Kidney (tissue), 22 donors: ENCODE measurements at places on chromosomes 16 and 17.

DNA sequence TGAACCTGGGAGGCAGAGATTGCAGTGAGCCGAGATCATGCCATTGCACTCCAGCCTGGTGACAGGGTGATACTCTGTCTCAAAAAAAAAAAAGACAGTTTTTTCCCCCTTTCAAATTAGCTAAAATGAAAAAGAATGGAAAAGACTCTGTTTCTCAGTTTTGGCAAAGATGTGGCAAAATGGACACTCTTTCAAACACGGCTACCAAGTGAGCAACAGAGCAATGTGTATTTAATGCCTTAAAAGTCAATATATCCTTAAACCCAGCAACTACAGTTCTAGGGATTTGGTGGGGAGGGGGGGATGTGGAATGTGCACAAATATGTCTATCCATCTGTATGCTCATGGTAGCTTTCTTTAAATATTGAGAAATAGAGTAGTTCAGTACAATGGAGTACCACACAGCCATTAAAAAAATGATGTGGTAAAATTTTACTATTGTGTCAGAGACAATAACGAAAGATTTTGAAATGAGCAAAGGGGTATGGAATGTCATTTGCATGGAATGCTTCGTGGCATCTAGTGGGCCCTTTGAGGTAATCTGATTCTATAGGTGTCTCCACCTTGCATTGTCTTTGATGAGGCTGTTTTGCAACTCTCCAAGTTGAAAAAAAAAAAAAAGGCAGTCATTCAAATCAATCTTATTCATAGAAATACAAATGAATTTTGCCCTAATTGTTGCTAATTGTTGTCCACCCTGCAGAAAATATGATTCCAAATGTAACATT is 108.1 kb downstream of the AXIN2 start:
- no peaks in the 10 kb centered on the region for H3K4me1 ChIP-seq
- H3K27ac ChIP-seq, result no peak overlapping the region
- no peak for DNase-seq
- no peaks in the 10 kb centered on the region for H3K36me3 ChIP-seq
- no peak overlapping the region for H3K4me3 ChIP-seq

- DNase-seq, result no peak
- H3K36me3 ChIP-seq, result no peaks in the 10 kb centered on the region
- H3K27me3 ChIP-seq, result no peaks in the 10 kb centered on the region
- no peak overlapping the region for H3K27ac ChIP-seq
- no peak overlapping the region for H3K4me3 ChIP-seq
Measured at GRCh38 chr17:66548659-66549310, 246.4 kb downstream of the PRKCA start.

GRCh38 chr17:62821189-62822079 is 13.3 kb upstream of the MARCHF10 start:
- no peak overlapping the region for H3K27ac ChIP-seq
- H3K36me3 ChIP-seq, result no peaks in the 10 kb centered on the region
- H3K4me1 ChIP-seq, result no peaks in the 10 kb centered on the region
- H3K4me3 ChIP-seq, result no peak overlapping the region

- DNase-seq, result no peak
- no peaks in the 10 kb centered on the region for H3K36me3 ChIP-seq
Measured at GRCh38 chr16:53052519-53053501, at the start of gene CHD9NB. Gene CHD9NB (minus strand): TSS chr16:53052897. CDS start chr16:53044158, 8,739 bp downstream.

DNA sequence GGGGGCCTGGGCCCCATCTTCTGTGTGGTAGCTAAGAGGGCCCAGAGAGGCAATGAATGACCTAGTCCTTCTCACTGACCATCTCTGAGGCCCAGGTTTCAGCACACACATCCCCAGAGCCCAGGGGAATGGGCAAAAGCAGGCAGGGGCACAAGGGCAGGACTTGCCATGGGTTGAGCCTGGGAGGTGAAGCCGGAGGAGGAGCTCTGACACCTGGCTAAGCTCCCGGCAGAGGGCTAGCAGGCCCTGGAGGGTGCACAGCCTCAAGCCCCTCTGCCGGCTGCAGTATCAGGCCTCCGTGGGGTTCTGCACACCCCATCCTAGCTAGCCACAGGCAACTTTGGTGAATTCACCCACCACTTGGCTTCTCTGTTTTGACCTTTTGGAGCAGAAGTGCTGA is 5.3 kb downstream of the SRCIN1 start:
- H3K4me1 ChIP-seq, result peaks cover 7% of the 10 kb centered on the region
- no peaks in the 10 kb centered on the region for H3K27me3 ChIP-seq
- H3K27ac ChIP-seq, result no peak overlapping the region
- H3K4me3 ChIP-seq, result no peak overlapping the region
- no peak for DNase-seq

- H3K36me3 ChIP-seq, result no peaks in the 10 kb centered on the region
- H3K27ac ChIP-seq, result no peak overlapping the region
- peaks cover 3% of the 10 kb centered on the region for H3K4me1 ChIP-seq
- no peak overlapping the region for H3K4me3 ChIP-seq
- DNase-seq, result no peak
Measured at GRCh38 chr17:76674600-76674999, 31.0 kb upstream of the ST6GALNAC1 start.

- peaks cover 23% of the 10 kb centered on the region for H3K36me3 ChIP-seq
- DNase-seq, result no peak
- H3K27me3 ChIP-seq, result no peaks in the 10 kb centered on the region
- peak overlapping the region; percentile 22 for H3K27ac ChIP-seq
- no peaks in the 10 kb centered on the region for H3K4me1 ChIP-seq
Measured at GRCh38 chr17:75823257-75824041, 20.8 kb downstream of the UNC13D start.

GRCh38 chr16:74888888-74889287 is 96.0 kb downstream of the WDR59 start:
- no peaks in the 10 kb centered on the region for H3K27me3 ChIP-seq
- no peak overlapping the region for H3K27ac ChIP-seq
- DNase-seq, result no peak
- no peak overlapping the region for H3K4me3 ChIP-seq
- no peaks in the 10 kb centered on the region for H3K4me1 ChIP-seq

GRCh38 chr17:72258711-72259110 is 137.9 kb downstream of the SOX9 start:
- no peaks in the 10 kb centered on the region for H3K4me1 ChIP-seq
- no peak overlapping the region for H3K4me3 ChIP-seq
- H3K27me3 ChIP-seq, result no peaks in the 10 kb centered on the region
- no peaks in the 10 kb centered on the region for H3K36me3 ChIP-seq
- no peak overlapping the region for H3K27ac ChIP-seq
- DNase-seq, result no peak

GRCh38 chr16:57394444-57394843 is 10.1 kb upstream of the CCL17 start:
- H3K4me1 ChIP-seq, result peaks cover 2% of the 10 kb centered on the region
- H3K36me3 ChIP-seq, result no peaks in the 10 kb centered on the region
- H3K27ac ChIP-seq, result no peak overlapping the region
- peak; percentile 21 for DNase-seq
- H3K27me3 ChIP-seq, result no peaks in the 10 kb centered on the region

DNA sequence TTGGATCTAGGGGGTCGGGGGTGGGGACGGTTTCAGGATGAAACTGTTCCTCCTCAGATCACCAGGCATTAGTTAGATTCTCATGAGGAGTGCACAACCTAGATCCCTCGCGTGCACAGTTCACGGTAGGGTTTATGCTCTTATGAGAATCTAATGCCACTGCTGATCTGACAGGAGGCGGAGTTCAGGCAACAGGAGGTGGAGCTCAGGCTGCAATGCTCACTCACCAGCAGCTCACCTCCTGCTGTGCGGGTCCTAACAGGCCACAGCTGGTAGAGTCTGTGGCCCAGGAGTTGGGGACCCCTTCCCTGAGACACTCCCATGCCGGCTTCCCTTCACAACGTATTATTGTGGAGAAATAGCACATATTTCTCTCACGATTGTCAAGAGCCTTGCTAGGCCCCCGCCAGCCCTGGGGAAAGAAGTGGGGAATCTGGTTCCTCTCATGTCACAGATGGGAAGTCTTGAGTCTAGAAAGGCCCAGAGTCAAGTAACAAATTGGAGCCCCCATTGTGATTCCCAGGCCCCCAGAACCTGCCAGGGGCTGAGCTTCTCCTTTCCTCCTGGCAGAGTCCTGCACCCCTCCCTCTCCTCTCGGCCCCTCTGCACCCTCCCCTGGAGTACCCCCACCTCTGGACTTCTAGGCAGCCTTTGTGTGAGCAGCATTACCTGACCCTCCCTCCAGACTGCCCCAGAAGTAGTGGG is 6.1 kb upstream of the KRT14 start:
- no peaks in the 10 kb centered on the region for H3K36me3 ChIP-seq
- no peaks in the 10 kb centered on the region for H3K27me3 ChIP-seq
- no peak for DNase-seq
- no peak overlapping the region for H3K27ac ChIP-seq
- no peaks in the 10 kb centered on the region for H3K4me1 ChIP-seq

- H3K36me3 ChIP-seq, result no peaks in the 10 kb centered on the region
- DNase-seq, result no peak
- H3K4me1 ChIP-seq, result peaks cover 3% of the 10 kb centered on the region
- H3K4me3 ChIP-seq, result no peak overlapping the region
- no peak overlapping the region for H3K27ac ChIP-seq
- H3K27me3 ChIP-seq, result no peaks in the 10 kb centered on the region
Measured at GRCh38 chr16:69930117-69930776, 20.9 kb upstream of the CLEC18A start.

- H3K27ac ChIP-seq, result no peak overlapping the region
- peak overlapping the region; percentile 77 for H3K4me3 ChIP-seq
- H3K4me1 ChIP-seq, result peaks cover 16% of the 10 kb centered on the region
- no peaks in the 10 kb centered on the region for H3K27me3 ChIP-seq
Measured at GRCh38 chr17:36602924-36603384, 1.6 kb downstream of the MRM1 start.

DNA sequence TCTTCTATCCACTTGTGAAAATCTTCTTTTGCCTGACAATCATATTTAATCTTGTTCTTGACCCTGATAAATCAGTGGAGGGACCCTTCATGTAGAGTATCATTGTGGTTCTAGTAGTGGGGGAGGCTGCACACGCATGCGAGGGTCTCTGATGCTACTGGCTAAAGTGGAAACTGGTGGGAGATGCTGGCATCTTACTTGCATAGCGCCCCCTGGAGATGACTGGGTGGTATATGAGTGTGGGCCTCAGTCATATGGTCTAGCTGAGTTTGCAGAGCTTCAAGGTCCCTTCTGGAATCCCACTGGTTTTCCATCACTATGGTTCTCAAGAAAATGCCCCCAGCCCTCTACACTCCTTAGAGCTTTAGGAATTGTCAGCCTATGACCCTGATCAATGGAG is 236.4 kb upstream of the AXIN2 start:
- no peaks in the 10 kb centered on the region for H3K27me3 ChIP-seq
- no peaks in the 10 kb centered on the region for H3K36me3 ChIP-seq
- no peak for DNase-seq
- H3K27ac ChIP-seq, result no peak overlapping the region

DNA sequence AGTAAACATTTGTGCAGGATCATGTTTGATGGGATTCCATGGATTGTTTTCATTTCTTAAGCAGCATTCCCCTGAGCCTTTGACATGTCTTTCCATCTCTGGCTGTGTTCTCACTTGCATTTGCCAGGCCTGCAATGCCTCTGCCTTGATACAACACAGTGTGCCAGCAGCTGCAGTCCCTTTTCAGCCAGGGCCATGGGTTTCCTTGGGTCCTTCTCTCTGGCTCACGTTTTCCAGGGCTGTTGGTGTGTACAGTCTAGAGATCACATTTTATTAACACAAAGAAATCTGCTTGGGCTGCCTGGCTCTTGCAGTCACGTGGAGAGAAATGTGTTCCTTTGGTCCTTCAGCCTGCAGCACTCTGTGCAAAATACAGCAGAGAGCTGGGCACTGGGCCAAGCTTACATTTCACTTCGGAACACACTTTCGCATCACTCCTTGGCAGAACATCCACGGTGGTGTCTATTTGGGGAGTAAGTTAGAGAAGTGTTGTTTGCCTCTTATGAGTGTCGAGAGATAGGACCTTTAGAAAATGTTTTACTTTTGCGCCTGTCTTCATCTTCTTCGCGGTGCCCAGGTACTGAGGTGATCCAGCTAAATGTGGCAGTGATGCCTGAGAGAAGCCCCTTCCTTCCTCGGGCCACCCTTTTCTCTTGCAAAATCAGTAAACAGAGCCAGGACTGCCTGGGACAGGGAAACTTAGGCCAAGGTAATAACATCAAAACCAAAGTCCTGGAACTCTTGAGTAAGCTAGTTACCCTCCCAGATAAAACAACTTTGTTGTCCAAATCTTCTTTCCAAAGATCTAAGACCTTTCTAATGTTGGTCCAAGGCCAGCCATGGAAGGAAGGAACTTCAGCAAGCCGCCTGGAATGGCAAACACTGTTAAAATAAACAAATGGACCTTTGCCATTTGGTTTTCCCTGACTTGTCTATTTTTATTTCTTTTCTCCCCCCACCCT is 20.9 kb downstream of the HLF start:
- DNase-seq, result peak; percentile 82
- peak overlapping the region; percentile 94 for H3K27ac ChIP-seq
- H3K4me1 ChIP-seq, result peaks cover 3% of the 10 kb centered on the region
- H3K36me3 ChIP-seq, result no peaks in the 10 kb centered on the region
- H3K4me3 ChIP-seq, result no peak overlapping the region

DNA sequence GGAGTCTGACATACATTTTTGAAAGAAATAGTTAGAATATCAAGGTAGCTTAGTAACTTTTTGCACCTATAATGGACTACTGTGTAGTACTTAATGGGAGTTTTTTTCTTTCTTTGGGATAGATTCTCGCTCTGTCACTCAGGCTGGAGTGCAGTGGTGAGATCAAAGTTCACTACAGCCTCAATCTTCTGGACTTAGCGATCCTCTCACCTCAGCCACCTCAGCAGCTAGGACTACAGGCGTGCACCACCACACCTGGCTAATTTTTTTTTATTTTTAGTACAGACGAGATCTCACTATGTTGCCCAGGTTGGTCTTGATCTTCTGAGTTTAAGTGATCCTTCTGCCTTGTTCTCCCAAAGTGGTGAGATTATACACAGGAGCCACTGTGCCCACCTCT is 9.5 kb downstream of the TAOK1 start:
- H3K4me3 ChIP-seq, result no peak overlapping the region
- no peak for DNase-seq
- no peak overlapping the region for H3K27ac ChIP-seq
- no peaks in the 10 kb centered on the region for H3K36me3 ChIP-seq

DNA sequence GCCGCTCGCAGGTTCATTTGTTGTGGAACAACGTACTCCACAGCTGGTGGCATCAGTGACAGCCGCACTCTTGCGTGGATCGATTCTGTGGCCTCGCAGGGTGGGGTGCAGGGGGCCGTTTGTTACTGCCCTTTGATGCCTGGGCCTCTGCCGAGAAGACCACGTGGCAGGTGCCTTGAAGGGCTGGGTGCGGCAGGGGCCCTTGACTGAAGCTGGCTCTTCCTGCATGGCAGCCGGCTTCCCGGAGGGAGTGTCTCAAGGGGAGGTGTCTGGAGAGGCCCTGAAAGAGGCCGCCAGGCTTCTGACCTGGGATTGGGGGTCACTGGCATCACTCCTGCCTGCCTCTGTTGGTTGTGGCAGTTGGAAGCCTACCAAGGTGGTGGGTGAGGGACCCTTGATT is 43.8 kb downstream of the TBCD start:
- H3K36me3 ChIP-seq, result no peaks in the 10 kb centered on the region
- no peaks in the 10 kb centered on the region for H3K4me1 ChIP-seq
- no peak overlapping the region for H3K27ac ChIP-seq

GRCh38 chr17:73748508-73748907 is 104.3 kb upstream of the SDK2 start:
- peak; percentile 61 for DNase-seq
- H3K27ac ChIP-seq, result no peak overlapping the region
- no peak overlapping the region for H3K4me3 ChIP-seq
- no peaks in the 10 kb centered on the region for H3K4me1 ChIP-seq
- no peaks in the 10 kb centered on the region for H3K27me3 ChIP-seq
